NCI-H2081 (cell line): ENCODE measurements at places on chromosomes 1 and 21.

- DNase-seq = no peak
Observed at GRCh38 chr1:244239261-244239770, 188.2 kb downstream of the ZBTB18 start.

DNA sequence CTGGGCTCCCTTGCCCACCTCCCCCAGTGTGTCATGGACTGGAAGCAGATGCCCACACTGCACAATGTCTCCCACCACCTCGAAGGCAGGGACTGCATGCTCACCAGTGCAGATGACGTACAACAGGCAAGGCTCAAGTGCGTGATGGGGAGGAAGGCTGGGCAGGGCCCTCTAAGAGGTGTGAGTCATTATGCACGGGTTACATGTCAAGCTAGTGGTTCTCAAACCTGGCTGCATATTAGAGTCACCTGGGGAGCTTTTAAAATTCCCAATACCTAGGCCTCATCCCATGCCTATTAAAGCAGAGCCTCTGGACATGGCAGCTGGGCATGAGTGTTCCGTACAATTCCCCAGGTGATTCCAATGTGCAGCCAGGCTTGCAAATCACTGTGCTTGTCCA is 137.9 kb upstream of the NGF start:
- DNase-seq = no peak

- DNase-seq = no peak
Observed at GRCh38 chr1:201763455-201764140, 65.4 kb upstream of the IPO9 start.

- DNase-seq = no peak
Observed at GRCh38 chr1:29671446-29672356, 435.4 kb downstream of the PTPRU start.

GRCh38 chr21:34072145-34073031 is 990 bp upstream of the MRPS6 start:
- DNase-seq = no peak

DNA sequence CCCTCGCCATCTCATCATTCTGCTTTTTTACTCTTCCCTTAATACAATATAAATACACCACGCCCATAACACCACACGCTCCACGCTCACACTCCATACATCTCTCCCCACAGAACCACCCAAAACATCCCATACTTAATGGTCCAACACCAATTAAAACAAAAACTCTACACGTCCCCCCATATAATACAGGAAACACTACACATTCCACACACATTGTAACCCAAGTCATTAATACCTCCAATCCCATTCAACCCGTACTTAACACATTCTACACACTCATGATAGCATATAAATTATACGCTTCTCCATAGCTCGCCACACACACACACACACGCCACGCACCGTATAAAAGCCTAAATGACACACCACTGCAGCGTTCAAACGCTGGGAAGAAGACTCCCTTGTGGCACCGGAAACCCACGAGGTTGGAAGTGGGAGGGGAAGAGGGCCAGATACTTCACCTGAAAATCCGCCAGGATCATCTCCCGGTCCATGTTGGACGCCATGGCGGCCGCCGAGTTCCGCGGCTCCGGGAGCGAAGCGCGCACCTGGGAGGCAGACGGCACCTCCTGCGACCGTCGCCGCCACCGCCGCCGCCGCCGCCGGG is 659 bp downstream of the FAF1 start:
- DNase-seq = peak; percentile 74

GRCh38 chr21:25676451-25676850 is 37.4 kb downstream of the JAM2 start:
- no peak for DNase-seq

GRCh38 chr1:47696737-47697441 is 259.0 kb downstream of the FOXD2 start:
- peak; percentile 24 for DNase-seq

- DNase-seq = no peak
Observed at GRCh38 chr21:44376606-44377005, 23.2 kb downstream of the TRPM2 start.

DNA sequence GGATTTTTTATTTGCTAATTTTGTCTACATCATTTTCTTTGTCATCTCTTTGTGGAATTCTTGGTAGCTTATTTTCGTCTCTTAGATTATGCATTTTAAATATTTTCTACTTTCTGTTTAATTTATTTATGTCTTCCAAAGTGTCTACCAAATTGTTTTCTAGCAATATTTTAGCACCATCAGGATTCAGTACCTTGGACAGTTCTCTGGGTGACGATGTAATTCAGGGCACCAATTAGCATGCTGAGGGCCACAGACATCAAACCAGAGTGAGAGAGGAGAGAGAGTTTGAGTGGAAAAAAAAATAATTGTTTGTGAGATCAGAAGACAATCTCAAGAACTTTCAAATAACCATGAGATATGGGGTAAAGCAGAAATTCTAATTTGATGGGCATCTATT is 169.8 kb upstream of the CXADR start:
- DNase-seq = no peak

DNA sequence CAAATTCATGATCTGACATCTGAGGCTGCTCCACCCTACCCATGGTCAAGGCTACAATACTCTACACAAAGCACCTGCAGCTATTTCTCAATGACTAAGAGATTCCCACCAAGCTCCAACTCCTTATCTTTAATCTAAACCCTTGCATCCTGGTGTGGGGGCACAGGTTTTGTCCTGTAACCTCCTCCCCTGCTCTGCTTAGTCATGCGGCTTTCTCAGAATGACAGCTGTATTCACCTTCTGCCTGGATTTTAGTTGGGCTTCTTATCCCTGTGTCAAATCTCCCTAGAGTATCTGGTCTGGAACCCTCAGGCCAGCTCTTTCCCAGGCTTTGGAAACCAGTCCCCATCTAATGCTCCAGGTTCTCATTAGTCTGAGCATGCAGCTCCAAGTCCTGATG is 159.0 kb downstream of the BARHL2 start:
- DNase-seq = no peak

GRCh38 chr1:35359995-35360394 is 91.5 kb downstream of the ZMYM4 start:
- no peak for DNase-seq

DNA sequence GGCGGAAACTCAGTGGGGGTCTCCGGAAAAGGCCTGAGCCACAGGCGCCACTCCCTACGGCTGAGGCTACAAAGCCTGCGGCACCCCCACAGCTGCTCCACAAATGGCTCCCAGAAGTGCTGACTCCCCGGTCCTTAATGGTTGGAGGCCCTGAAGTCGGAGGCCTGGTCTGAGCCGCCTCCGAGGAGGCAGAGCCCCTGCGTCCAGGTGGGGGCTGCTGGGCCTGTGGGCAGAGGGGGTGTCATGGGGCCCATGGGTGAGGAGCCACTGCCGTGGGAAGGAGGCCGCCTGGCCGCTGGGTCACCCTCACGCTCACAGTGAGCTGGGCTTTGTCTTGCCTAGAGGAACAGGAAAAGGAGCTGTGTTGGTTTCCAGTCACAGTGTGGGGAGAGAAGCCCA is 12.4 kb upstream of the COL18A1 start:
- no peak for DNase-seq

GRCh38 chr1:112806090-112806642 is 91.0 kb upstream of the PPM1J start:
- DNase-seq = no peak

DNA sequence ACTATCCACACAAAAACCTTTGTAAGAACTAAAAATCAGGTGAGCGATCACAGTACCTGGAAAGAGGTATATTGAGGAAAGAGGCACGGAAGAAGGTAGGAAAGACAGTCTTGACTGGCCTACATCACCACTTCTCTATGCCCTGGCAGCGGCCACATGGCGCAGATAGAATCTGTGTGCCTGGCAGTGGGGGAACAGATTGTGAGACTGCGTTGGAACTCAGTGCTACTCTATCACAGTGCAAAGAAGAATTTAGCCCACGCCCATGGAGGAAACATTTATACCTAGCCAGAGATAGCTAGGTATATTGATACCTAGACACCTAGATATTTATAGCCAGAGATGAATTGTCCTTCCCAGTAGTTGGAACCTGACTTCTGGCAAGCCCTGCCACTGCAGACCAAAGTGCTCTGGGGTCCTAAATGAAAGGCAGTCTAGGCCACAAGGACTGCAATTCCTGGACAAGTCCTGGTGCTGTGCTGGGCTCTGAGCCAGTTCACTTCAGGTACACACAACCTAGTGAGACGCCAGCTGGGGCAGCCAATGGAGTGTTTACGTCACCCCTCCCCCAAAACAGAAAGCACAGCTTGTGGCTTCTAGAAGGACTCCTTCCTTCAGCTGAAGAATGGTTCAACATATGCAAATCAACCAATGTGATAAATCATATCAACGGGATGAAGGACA is 51.9 kb downstream of the DHX9 start:
- DNase-seq = peak; percentile 81

GRCh38 chr1:62423580-62424242 is 13.1 kb upstream of the USP1 start:
- DNase-seq = no peak

GRCh38 chr21:24955275-24955961 is 651.9 kb downstream of the MRPL39 start:
- no peak for DNase-seq

- DNase-seq = no peak
Observed at GRCh38 chr1:119632841-119633240, 15.2 kb downstream of the ZNF697 start.

DNA sequence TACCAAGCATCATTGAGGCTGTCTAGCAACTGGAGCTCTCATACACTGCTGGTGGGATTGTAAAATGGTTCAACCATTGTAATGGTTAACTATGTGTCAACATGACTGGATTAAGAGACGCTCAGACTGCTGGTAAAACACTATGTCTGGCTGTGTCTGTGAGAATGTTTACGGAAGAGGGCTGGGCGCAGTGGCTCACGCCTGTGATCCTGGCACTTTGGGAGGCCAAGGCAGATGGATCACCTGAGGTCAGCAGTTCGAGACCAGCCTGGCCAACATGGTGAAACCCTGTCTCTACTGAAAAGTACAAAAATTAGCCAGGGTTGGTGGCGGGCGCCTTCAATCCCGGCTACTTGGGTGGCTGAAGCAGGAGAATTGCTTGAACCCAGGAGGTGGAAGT is 4.8 kb upstream of the FCRLA start:
- DNase-seq = peak; percentile 61

DNA sequence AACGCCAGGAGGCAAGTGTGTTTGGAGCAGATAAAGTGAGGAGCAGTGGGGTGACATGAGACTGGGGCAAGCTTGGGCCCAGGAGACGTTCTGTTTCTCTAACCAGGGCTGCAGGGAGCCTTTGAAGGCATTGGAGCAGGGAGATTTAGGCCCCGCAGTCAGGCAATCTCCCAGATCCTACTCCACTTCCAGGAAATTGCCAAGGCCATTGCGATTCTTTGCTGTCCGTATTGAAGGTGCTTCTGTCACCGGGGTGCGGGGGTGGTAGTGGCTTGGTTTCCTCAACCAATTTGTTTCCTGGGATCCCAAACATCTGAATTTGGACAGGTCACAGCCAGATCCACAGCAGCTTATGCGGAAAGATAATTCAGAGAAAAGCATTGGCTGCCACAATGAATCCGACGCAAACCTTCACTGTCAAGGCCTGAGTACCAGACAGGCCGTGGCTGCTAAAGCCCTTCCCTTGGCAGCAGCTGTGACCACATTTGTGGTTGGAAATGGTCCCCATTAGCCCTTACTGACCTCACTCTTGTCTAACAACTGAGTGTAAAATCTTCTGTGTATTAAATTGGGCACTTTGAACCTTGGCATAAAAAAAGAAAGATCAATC is 385.6 kb downstream of the PTPRU start:
- DNase-seq = no peak

DNA sequence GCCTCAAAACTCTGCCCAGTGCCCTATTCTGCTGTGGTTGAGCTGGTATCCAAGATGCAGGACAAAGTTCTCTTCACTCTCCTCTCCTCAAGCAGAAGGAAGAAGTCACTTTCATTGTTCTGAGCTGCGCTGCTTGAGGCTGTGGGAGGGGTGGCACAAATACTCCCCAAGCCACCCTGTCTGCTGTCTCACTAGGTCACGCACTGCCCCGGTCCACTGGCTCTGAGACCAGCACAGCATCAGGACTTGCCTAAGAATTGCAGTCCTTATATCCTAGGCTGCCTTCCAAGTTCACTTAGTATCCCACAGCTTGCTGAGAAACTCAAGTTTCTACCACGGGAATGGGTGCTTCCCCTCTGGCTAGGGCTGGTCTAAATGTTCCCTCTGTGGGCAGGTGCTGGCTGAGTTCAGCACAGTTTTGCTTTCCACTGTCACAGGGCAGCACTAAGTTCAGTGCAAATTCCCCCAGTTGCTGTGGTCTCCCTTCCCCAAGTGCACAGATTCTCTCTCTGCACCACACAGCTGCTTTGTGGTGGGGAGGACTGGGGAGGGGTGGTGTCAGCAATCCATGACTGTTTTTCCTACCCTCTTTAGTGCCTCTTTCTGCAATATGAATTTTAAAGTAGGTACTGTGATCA is 32.4 kb downstream of the SLC9C2 start:
- no peak for DNase-seq

- DNase-seq = no peak
Observed at GRCh38 chr1:175147569-175147968, 45.0 kb downstream of the KIAA0040 start.

DNA sequence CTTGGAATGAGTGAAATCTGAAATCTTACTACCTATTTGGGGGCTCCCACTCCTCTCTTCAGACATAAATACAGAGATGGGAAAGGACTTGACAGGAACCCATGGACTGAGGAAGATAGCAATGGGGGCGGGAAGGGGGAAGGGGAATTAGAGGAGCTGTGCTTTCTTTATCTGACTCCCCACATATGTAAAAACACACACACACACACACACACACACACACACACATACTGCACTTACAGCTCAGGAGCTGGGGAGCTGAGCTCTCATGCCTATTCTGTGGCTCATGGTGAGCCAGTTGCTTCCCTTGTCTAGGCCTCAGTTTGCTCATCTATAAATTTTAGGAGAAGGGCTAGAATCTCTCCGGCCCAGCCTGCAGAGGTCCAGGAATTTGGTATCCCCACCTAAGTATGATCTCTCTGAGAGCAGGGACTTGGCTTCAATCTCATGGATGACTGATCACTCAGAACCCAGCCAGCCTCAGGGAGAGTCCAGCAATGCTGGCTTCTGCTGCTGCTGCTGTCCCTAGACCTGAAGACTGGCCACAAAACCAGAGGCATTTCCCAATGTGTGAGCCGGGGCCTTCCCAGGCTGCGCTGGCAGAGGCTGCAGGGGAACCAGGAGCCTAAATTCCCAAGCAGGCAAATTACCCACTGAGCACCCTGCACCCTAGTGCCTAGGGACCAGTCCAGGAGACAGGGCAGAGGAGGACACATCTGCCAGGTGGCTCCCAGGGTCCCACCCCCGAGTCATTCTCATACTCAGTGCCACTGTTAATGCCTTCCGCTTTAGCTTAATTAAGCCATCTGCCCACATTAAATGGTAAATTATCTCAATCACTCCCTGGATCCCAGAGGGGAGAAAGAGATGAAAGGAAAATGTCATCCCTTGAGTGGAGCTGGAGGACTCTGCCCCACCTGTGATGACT is 57.5 kb upstream of the RBM15 start:
- peak; percentile 68 for DNase-seq

GRCh38 chr1:116234429-116234828 is 123.2 kb downstream of the MAB21L3 start:
- no peak for DNase-seq

- no peak for DNase-seq
Observed at GRCh38 chr1:111968511-111968910, 21.0 kb downstream of the KCND3 start.

- DNase-seq = no peak
Observed at GRCh38 chr1:247268390-247269045, 12.6 kb downstream of the VN1R5 start.
